ENCODE measurements at places on chromosomes 4 and X. TPM values are rescaled to one million over a fixed set of nuclear protein-coding genes. Genes with fewer than 3 reads are reported as not detected.

DNA sequence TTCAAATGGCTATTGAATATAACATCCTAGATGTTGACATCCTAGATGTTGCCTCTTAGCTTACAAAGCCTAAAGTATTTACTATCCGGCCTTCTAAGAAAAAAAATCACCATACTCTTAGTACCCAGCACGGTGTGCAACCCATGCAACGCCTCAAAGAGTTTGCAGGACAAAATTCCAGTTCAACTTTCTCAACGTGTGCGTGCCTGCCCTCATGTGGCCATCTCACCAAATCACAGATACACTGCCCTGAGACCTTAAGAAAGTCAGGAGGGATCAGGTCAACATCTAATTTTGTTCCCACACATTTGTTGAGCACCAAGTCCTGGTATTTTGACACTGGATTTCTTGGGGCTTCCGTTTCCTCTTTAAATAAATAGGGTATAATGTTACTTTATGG, 68.3 kb downstream of the CRMP1 start:
- DNase-seq, result peak; percentile 48

UGT2A3 gene
- not detected for total RNA-seq

GRCh38 chr4:159173886-159174285, 71.0 kb downstream of the RAPGEF2 start:
- no peak for DNase-seq

DNA sequence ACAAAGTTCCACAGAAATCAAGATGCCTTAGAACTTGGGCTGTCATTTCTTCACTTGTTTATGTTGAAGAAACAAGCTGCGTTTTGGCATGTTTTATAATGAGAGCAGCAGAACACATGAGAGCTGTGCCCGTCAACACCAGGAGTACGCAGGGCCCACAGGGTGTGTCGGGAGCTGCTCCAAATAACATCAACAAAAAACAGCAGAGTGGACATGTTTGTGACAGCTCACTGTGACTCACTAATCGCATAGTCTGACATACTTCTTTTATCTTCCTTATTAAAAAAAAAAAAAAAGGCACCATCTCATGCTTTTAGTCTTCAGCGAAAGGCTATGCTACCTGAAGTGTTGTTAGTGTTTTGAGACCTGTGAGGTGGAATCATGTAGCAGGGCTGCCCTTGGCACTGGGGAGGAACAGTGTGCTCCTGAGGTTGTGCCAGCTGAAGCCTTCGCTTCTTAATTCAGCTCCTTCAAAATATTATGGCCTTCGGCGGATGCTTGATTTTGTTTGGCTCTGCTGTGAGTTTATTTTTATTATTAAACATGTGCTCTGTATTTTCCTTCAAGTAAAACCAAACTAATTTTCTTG, 32.8 kb downstream of the FHDC1 start:
- peak; percentile 59 for DNase-seq

GRCh38 chr4:150515135-150515534, 66.8 kb upstream of the MAB21L2 start:
- DNase-seq, result no peak

TCEAL2 gene
- total RNA-seq, result not detected

LRRC66 gene
- not detected for total RNA-seq

- no peak for DNase-seq
These were observed 10.9 kb downstream of the MAD2L1 start for GRCh38 chr4:120055795-120056194.

MAMLD1 gene
- 4.5 TPM for total RNA-seq

Measured in A172 (cell line).